Activated CD4-positive, alpha-beta T cell treated with anti-CD3 and anti-CD28 coated beads, Interleukin-2, amount 50 U/mL, for 48 hours (primary cell): ENCODE measurements at places on chromosomes 7 and 10.

GRCh38 chr7:37142958-37143357, 305.7 kb downstream of the ELMO1 start:
- no peak for DNase-seq

- no peak for DNase-seq
Observed at GRCh38 chr7:32507414-32507813, 12.1 kb downstream of the AVL9 start.

- no peak for DNase-seq
Observed at GRCh38 chr10:119401671-119402395, 140.7 kb downstream of the RGS10 start.

- no peak for DNase-seq
Observed at GRCh38 chr10:16777473-16778370, 39.5 kb downstream of the RSU1 start.

- DNase-seq = no peak
Observed at GRCh38 chr7:139183878-139184338, 47.1 kb upstream of the UBN2 start.

DNA sequence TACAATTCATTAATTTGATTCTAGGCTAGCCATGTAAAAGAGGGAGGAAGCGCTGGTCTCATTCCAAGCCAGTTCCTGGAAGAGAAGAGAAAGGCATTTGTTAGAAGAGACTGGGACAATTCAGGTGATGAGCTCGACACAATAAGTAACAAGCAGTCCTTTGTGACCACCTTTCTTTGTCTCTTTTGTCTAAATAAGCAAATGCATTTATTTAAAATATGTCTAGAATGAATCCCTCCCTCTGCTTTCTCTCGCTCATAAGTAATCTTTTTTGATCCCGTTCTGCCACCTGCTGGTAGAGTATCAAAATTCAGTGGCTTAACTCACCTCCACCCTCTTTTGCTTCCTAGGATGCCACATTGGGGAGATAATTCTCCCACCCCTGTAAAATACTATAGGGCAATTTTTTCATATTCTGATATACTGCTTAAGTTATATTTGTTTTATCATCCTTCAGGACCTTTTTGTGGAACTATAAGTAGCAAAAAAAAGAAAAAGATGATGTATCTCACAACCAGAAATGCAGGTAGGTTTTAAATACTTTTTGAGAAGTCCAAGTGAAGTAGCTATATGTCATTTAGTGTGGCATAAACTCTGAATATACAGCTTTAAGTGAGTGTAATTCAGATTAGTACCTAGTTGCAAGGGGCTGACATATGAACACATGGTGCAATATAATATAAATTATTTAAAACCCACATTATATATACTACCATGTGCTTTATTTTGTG, 91.5 kb downstream of the GSDME start:
- DNase-seq = peak; percentile 34

GRCh38 chr7:82384779-82385178, 58.8 kb downstream of the CACNA2D1 start:
- DNase-seq = no peak

- DNase-seq = no peak
Observed at GRCh38 chr7:97851683-97852082, 20.5 kb downstream of the ASNS start.

- no peak for DNase-seq
Observed at GRCh38 chr10:31145986-31146385, 114.3 kb upstream of the ZNF438 start.

GRCh38 chr10:132419538-132420468, 22.8 kb downstream of the PWWP2B start:
- no peak for DNase-seq

DNA sequence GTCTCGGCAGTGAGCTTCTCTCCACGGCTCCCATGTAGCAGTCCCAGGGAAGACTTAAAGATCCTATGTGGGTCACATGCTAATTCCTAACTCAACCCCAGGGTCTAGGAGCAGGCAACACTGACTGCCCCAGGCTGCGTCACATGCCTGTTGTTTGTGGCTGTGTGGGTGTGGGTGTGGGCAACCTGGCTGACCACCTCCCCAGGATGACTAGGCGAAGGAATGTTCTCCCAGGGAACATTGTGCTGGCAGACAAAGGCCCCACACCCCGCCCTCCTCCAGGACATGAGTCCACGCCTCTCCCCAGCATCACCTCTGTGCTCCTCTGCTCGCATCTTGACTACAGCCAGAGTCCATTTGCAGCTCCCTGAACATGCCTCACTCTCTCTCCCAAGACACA, 30.3 kb downstream of the SLC29A3 start:
- no peak for DNase-seq

DNA sequence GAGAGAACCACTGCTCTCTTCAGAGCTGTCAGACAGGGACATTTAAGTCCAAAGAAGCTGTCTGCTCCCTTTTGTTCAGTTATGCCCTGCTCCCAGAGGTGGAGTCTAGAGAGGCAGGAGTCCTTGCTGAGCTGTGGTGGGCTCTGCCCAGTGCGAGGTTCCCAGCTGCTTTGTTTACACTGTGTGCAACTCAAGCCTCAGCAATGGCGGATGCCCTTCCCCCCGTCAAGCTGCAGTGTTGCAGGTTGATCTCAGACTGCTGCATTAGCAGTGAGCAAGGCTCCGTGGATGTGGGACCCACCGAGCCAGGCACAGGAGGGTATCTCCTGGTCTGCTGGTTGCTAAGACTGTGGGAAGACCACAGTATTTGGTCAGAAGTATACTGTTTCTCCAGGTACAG, 438.9 kb downstream of the ARL4A start:
- DNase-seq = no peak

- DNase-seq = no peak
Observed at GRCh38 chr10:76149602-76150138, 718.2 kb downstream of the LRMDA start.

DNA sequence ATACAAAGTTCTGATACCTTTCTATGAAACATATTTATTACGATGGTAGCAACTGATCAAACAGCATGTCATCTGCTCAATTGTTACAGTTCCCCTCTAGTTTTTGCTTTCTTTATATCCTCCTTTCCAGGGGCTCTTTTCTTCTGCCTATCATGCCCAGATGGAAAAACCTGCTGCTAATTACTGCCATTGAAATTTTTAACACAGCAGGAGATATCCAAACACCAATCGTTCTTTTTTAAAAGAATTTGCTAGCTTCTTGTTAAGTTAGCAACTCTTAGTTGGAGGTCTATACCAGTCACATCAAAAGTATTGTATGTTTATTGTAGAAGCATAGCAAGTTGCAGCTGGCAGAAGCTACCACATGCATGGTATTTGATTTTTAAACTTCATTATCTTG, 768.5 kb downstream of the NXPH1 start:
- DNase-seq = no peak

- DNase-seq = no peak
Observed at GRCh38 chr10:63192826-63193225, 59.7 kb downstream of the NRBF2 start.

GRCh38 chr7:42359946-42360345, 122.9 kb upstream of the GLI3 start:
- DNase-seq = no peak

DNA sequence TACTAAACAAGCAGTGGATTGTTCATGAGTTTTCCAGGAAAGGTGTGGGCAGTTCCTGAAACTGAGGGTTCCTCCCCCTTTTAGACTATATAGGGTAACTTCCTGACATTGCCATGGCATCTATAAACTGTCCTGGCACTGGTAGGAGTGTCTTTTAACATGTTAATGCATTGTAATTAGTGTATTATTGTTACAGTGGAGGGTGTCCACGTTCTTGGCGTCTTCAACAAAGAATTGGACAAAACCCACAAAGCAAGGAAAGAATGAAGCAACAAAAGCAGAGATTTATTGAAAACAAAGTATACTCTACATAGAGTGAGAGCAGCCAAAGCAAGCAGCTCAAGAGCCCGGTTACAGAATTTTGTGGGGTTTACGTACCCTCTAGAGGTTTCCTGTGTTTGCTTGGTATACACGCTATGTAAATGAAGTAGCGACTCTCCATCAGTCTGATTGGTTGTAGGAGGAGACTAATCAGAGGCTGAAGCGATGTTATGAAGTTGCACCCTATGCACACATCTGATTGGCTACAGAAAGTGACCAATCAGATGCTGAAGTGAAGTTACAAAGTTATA, 175.2 kb downstream of the NSUN6 start:
- DNase-seq = no peak

- peak; percentile 32 for DNase-seq
Observed at GRCh38 chr10:11823122-11823988, at the start of gene PROSER2. Gene PROSER2 (plus strand): TSS chr10:11823356. CDS start chr10:11852078, 28,722 bp downstream.

DNA sequence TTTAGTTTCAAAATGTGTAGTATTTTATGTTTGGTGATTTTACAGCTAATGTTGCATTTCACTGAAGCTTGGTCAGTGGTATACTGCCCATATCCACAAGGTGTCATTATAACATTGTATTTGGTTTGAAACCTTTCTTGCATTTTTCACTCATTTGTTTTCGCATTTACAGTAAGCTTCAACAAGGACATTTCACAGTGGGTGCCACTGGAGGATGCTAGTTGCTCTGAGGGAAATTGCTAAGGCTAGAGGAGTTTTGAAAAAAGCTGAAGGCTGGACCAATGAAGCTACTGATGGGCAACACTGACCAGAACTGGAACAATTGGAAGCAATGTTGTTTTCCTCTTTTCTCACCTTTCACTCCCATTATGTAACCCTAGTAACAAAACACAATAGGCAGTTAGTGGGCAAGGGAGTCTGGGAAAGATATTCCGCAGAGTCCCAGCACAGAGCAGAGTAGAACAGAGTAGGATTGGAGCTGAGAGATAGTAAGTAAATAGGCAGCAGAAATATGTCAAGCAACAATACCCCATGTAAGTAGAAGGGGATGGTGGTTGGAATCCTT, 23.6 kb upstream of the SRI start:
- no peak for DNase-seq

- DNase-seq = no peak
Observed at GRCh38 chr10:7558036-7558435, 108.7 kb downstream of the ITIH5 start.
